ENCODE measurements at places on chromosomes 5 and 9.

GRCh38 chr9:110842986-110843385 lies 174.4 kb downstream of the MUSK start:
- DNase-seq = peak; percentile 49

DNA sequence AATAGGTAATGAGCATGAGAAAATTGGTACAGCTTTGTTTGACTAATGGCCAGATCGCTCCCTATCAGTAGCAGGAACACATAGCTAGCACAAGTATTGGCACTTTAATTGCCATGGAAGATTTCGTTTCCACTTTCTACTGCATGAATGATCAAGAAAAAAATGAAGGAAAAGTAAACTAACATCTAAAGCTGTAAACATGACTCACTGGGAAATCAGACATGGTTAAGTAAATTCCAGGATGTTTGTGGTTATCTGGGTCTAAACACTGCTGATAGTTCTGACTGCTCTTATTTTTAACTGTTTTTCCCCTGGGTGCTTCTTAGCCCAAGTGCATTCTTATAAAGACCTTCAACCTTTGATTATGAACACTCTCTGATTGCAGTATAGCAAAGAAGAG lies 388.9 kb downstream of the NR2F1-AS1 start:
- DNase-seq = peak; percentile 66

- DNase-seq = peak; percentile 9
Measured at GRCh38 chr9:73219985-73220626, 68.4 kb downstream of the ANXA1 start.

DNA sequence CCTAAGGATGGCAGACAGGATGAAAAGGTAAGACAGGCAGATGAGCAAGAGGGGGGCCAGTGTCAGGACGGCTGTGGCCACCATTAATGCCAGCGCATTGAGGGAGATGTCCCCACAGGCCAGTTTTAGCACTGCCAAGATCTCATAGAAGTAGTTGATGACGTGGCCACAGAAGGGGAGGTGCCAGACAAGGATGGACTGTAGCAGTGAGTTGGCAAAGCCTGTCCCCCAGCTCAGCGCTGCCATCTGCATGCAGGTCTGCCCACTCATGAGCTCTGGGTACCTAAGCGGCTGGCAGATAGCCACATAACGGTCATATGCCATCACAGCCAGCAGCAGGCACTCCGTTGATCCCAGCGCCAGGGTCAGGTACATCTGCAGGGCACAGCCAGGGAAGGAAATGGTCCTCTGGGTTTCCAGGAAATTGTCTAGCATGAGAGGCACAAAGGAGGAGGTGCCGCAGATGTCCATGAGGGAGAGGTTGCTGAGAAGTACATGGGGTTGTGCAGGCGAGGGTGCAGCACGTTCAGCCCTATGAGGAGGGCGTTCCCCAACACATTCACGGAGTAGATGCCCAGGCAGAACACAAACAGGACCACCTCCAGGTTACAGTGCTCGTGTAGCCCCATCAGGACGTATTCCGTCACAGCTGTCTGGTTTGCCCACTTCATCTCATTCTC lies 10.8 kb downstream of the OR13J1 start:
- peak; percentile 21 for DNase-seq

- peak; percentile 61 for DNase-seq
Measured at GRCh38 chr5:168434746-168435321, 51.4 kb upstream of the RARS1 start.

- DNase-seq = no peak
Measured at GRCh38 chr9:34650816-34651215, 1.2 kb upstream of the IL11RA start.

DNA sequence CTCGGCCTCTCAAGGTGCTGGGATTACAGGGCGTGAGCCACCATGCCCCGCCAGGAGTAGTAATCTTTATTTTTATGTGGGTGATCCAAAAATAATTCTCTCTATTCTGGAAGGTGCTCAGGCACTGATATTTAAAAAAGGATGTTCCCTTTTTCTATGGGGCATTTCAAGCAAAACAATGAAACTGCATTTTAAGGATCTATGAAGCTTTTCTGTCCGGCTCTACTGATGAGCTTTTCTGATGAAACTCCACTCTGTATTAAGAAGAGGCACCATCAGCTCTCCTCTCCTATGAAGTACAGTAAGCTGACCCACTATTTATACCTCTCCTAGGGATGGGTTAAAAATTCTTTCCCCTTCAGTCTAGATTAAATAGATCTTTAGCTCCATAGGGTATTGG lies 7.4 kb downstream of the ADAM19 start:
- DNase-seq = no peak

DNA sequence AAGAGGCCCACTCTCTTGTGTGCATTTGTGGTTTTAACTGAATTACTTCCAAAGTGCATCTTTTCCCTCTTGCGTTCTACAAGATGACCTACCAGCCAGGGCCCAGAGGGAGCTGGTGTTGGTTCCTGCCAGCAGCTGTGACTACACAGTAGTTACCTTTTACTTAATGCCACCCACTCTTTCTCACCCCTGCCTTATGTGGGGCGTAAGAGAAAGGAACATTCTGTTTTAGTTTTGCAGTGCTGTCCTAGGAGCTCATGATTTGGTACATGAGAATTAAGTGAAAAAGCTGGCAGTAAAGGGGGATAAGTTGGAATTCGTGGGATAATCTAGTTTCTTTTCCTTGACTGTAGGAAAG lies 45.4 kb downstream of the RCL1 start:
- no peak for DNase-seq

- DNase-seq = no peak
Measured at GRCh38 chr5:100598446-100598845, 63.3 kb downstream of the FAM174A start.

DNA sequence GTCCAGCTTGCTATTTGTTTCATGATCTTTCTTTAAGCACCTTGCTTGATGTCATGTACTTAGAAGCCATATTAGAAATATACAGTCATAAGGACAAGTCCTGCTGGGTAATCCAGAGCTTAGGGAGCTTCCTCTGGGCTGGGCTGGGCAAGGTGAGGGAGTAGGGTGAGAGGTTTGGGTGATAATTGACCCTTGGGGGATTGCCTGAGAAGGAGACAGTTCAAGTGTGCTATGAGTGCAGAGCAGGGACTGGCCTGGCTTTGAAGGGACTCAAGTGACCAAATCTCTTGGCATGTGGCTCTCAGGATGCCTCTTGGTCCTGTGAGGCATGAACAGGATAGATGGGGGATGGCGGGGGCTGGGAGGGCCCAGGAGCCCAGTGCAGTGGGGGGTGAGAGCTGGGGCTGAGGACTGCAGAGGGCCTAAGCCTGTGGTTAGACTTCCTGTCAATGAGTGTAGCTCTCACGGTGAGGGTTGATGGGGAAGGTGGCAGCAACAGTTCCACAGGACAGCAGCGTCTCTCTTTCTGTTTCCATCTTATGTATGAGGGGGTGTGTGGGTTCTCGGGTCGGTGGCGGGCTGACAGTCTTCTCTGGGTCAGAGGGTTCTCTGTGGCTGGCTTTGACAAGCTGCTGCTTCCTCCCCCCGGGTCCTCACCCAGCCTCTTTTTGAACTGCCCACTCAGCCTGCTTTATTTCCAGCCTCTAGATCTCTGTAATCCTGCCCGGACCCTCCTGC lies 53.5 kb downstream of the RGS3 start:
- no peak for DNase-seq

GRCh38 chr9:72467766-72468738 lies 53.4 kb upstream of the TMC1 start:
- DNase-seq = no peak

- no peak for DNase-seq
Measured at GRCh38 chr5:134120386-134121138, 6.1 kb downstream of the TCF7 start.

DNA sequence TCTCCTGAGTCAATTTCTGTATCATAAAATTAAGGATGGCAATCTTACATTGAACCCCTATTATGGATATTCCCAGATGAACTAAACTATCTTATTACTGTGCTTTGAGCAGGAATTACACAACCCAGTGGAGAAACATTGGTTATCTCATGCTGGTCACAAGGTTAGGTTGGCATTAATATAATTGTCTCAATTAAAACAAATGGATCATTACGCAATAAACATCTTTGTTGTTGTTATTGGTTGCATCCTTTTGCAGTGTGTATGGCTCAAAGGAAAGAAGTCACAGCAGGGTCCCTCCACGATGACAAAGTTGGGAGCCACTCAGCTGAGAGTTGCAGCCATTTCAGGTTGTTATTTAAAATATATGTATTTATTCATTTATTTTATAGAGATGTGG lies 297.0 kb upstream of the KLF4 start:
- DNase-seq = no peak

GRCh38 chr5:136768457-136768856 lies 403.1 kb upstream of the TRPC7 start:
- DNase-seq = no peak

DNA sequence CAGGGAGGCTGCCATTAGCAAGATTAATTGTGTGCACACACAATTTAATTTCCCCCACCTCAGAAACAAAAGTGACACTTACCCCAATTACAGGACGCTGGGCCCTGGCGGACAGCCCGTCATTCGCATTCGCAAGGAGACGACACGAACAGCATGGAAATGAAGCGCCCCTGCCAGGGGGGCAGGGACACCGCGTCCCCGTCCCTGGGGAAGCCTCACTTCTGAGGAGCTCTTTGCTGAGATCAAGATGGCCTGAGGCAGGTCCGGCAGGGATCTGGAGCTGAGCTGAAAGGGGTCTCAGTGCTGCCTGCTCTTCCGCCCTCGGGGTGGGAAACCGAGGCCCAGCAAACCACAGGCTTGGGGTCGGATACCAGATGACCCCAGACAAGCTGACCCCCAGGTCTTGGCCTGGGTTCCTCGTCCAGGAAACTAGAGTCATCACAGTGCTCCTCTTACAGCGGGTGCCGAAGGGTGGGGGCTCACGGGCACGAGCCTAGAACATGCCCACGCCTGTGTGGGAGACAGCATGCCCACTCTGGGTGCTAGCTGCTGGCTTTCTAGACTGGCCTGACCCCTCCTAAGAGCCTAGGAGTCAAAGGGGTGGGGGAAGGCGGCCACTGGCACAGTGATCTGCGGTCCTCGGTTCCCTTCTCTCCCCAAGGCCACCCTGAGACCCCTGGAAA lies 103.2 kb downstream of the VAV2 start:
- no peak for DNase-seq

- no peak for DNase-seq
Measured at GRCh38 chr9:23822261-23823169, 3.5 kb downstream of the ELAVL2 start.

- no peak for DNase-seq
Measured at GRCh38 chr5:14202462-14202861, 59.3 kb downstream of the TRIO start.

GRCh38 chr9:133238272-133238850 lies 29.3 kb upstream of the OBP2B start:
- peak; percentile 34 for DNase-seq

- peak; percentile 99 for DNase-seq
Measured at GRCh38 chr9:127568971-127569885, 42.8 kb upstream of the STXBP1 start.

DNA sequence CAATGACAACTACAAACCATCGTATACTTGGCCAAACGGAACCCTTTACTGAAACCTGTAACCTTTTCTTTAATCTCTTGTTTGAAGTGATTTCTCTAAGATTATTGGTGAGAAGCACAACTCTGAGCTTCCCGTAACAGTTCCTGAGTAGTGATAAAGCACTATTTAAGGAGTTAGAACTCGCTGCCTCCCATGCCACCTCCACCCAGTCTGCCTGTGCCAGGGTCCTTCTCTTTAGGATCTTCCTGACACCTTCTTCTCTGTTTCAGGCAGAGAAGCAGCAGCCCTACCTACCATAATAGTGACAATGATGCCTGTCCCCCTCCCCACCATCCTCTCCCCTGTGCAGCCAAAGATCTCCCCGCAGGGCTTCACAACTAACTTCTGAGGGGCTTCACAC lies 330.6 kb downstream of the ZSWIM6 start:
- DNase-seq = no peak

DNA sequence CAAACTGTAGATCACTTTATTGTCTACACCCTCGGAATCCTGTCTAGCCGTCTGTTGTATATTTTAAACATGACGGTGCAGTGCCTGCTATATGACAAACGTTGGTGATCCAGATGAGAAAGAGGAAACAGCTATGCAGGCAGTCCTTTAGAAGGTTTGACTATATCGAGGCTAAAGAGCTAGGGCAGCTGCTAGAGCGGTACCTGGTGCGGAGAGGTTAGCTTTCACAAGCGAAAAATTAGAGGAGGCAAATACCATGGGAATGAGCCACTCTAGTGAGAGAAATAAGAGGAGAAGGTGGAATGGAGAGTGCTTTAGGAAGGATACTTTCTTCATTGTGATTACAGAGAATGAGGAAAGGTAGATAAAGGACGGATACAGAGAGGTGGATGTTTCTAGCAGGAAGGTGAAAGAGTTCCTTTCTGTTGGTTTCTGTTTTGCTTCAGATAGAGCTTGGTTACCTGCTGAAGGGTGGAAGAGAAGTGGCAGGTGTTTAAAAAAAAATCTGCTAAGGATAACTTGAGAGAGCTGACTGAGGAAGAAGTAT lies 959 bp upstream of the FBXL17 start:
- no peak for DNase-seq

GRCh38 chr5:179275941-179276837 lies 69.1 kb downstream of the ADAMTS2 start:
- peak; percentile 97 for DNase-seq

DNA sequence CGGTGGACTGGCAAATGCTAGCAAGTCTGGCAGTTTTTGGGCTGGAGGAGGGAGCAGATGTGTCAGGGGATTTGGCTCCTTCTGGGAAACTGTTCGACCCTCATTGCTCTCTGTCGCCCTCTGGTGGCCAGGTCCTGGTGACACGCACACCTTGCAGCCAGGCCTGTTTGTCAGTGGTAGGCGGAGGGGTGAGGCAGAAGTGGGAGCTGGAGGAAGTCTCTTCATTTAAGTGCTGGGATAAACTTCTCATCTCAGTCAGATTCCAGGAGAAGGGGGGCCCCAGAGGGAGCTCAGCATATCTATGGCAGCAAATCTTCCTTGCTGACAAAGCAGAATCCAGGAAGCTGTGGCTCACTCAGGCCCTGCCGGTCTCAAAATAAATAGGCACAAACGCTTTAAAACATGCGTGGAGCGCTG lies 326.5 kb downstream of the ZSWIM6 start:
- DNase-seq = peak; percentile 87

DNA sequence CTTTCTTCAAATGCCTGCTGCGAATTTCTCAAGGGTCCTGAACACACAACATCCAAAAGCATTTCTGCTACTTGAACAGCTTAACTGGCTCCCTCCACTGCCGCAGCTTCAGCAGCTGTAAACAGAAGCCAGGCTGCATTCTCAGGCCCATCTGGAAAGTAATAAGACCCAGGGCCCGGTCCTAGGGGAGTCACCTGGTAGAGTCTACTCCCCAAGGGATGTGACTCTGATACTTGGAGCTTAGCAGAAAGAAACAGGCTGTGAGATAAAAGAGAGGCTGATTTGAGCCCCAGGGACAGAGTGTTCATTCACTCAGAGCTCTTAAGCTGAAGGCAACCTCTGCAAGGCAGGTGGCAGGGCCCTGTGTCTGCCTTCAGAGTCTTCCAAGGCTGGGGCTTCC lies 356.8 kb downstream of the SPOCK1 start:
- DNase-seq = no peak

GRCh38 chr9:138023394-138024124 lies 146.0 kb downstream of the CACNA1B start:
- peak; percentile 5 for DNase-seq

GRCh38 chr5:10133830-10134229 lies 115.9 kb downstream of the ATPSCKMT start:
- DNase-seq = no peak
